Renal cortical epithelial cell (primary cell): ENCODE measurements at places on chromosomes 1 and 21. TPM values are rescaled to one million over a fixed set of nuclear protein-coding genes. Genes with fewer than 3 reads are reported as not detected.

Gene ZNF496
- 15.3 and 23.1 TPM in 2 replicates for total RNA-seq

Gene PER3
- 0.87 and 0.99 TPM in 2 replicates for total RNA-seq

Gene NCAM2
- 0.10 TPM in 1 of 2 replicates, not detected in the other for total RNA-seq

Gene DISP3
- under 0.01 TPM in 1 of 2 replicates, not detected in the other for total RNA-seq

Gene NFASC
- total RNA-seq, result 0.05 and 0.17 TPM in 2 replicates

Gene VWA5B1
- total RNA-seq, result 0.05 TPM in 1 of 2 replicates, not detected in the other

Gene LCE1F
- total RNA-seq, result not detected in 2 replicates

Gene RBM11
- total RNA-seq, result 1.6 and 3.1 TPM in 2 replicates

Gene MX1
- 12.3 and 60.8 TPM in 2 replicates for total RNA-seq

Gene ALX3
- not detected in 2 replicates for total RNA-seq
